ENCODE measurements at places on chromosomes 5 and 9. TPM values are rescaled to one million over a fixed set of nuclear protein-coding genes. Genes with fewer than 3 reads are reported as not detected.

Gene MEF2C
- 134 TPM for total RNA-seq

Gene SMIM23
- not detected for total RNA-seq

Gene BARHL1
- not detected for total RNA-seq

Gene IFNK
- not detected for total RNA-seq

DNA sequence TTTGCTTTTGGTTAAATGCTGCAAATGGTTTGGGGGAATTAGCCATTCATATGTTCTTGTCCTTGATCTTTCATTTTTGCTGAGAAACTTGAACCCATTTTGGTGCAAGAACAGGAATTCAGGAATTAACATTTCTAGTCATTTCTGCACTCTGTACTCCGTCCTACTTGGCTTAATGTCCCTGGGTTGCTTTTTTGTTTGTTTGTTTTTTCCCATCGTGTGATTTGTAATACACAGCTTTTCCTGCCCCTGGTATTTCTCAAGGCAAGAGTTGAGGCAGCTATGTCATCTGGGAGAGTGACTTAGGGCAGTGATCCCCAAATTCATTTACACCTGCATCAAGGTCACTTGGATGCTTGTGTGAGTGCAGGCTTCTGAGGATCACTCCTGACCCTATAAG, 71.3 kb downstream of the IQGAP2 start:
- H3K4me3 ChIP-seq, result no peak overlapping the region
- H3K27me3 ChIP-seq, result no peaks in the 10 kb centered on the region
- no peak for DNase-seq

- no peak overlapping the region for H3K4me3 ChIP-seq
- H3K27ac ChIP-seq, result no peak overlapping the region
- no peaks in the 10 kb centered on the region for H3K4me1 ChIP-seq
- no peaks in the 10 kb centered on the region for H3K36me3 ChIP-seq
- H3K27me3 ChIP-seq, result no peaks in the 10 kb centered on the region
- no peak for DNase-seq
Measured at GRCh38 chr5:20028506-20028905, 40.5 kb upstream of the CDH18 start.

DNA sequence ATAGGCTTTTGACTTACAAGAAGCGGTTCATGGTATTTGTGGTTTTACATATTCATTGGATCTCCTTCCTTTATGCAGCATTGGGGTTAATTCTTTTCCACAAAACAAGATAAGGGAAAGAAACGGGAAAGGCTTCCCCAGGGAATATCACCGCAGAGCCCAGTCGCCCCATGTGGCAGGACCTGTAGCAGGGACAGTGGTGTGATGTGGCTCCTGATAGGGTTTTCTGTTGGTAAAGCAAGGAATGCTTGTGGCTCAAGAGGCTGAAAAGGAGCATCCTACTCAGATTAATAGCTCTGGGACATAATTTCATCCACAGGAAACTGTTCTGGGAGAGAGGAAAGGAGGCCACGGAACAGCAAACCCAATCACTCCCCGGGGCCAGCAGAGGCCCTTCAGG, 699.9 kb downstream of the MTRR start:
- H3K27ac ChIP-seq, result no peak overlapping the region
- no peak for DNase-seq
- H3K27me3 ChIP-seq, result no peaks in the 10 kb centered on the region
- no peaks in the 10 kb centered on the region for H3K4me1 ChIP-seq

- no peak overlapping the region for H3K4me3 ChIP-seq
- no peaks in the 10 kb centered on the region for H3K36me3 ChIP-seq
- no peak for DNase-seq
- H3K27me3 ChIP-seq, result no peaks in the 10 kb centered on the region
- H3K4me1 ChIP-seq, result no peaks in the 10 kb centered on the region
- H3K27ac ChIP-seq, result no peak overlapping the region
Measured at GRCh38 chr9:7117676-7118561, 360.1 kb downstream of the KDM4C start.

Data from uterus (tissue), 4 donors.